Activated naive CD4-positive, alpha-beta T cell treated with anti-CD3 and anti-CD28 coated beads, Interleukin-2, amount 10 ng/mL, durations not matched to agents 7 days and 5 days (primary cell): ENCODE measurements at places on chromosomes 13 and 19.
A peak's percentile ranks its signal among the peaks of the same experiment; 100 is the strongest.

DNA sequence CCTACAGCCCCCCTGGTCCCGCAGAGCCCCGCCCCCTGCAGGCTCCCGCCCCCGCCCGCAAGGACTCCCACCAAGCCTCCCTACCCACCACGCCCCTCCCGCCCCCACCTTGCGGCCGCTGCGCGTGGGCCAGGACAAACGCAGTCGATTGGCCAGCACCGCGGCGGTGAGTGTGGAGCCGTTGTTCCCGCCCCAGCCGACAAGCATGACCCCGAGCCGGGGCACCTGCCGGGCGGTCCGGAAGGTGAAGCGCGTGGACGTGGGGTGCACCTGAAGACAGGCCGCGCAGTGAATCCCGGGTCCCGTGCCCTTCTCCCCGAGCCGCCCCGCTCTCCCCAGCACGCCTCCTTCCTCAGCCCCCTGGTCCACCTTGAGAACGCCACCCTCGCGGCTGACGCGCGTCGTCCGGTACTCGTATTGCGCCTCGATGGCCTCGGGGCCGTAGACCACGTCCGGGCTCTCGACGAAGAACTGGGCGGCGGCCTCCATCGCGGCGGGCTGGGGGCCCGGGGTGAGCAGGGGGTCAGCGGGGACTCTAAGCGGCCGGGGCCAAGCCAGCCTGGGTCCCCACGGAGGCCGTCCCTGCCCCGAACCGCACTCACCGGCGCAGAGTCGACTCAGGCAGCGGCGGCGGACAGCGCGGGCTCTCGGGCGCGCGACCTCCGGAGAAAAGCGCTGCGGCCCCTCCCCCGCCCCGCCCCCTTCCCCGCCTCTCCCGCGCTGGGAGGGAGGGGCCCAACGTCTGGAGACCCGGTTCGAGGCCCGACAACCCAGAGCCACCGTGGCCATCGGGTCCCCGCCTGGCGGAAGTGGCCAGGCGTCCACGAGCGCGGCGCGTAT is at the start of gene ISYNA1:
Gene ISYNA1 (minus strand): TSS at position 643 of the 840 bp plus-strand sequence. CDS start 154 bp downstream, at position 489.
- peak; percentile 73 for DNase-seq

DNA sequence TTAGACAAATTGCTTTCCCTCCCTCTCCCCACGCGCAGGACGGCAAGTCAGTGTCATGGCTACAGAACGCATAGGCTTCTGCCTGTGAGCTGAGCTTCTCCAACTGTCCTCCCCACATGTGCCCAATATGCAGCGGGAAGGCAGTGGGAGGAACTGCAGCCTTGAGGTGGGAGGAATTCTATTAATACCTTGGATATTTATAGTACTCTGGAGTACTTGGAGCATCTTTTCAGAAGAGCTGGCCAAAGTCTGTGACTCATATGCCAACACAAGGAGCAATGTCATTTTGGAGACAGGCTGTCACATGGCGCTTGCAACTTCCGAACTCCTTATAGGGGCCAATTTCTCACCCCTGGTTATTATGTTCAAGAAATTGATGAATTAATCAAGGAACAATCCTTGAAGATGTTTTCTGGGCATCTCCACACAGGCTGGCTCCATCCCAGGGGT is 245.0 kb upstream of the SERP2 start:
- no peak for DNase-seq

DNA sequence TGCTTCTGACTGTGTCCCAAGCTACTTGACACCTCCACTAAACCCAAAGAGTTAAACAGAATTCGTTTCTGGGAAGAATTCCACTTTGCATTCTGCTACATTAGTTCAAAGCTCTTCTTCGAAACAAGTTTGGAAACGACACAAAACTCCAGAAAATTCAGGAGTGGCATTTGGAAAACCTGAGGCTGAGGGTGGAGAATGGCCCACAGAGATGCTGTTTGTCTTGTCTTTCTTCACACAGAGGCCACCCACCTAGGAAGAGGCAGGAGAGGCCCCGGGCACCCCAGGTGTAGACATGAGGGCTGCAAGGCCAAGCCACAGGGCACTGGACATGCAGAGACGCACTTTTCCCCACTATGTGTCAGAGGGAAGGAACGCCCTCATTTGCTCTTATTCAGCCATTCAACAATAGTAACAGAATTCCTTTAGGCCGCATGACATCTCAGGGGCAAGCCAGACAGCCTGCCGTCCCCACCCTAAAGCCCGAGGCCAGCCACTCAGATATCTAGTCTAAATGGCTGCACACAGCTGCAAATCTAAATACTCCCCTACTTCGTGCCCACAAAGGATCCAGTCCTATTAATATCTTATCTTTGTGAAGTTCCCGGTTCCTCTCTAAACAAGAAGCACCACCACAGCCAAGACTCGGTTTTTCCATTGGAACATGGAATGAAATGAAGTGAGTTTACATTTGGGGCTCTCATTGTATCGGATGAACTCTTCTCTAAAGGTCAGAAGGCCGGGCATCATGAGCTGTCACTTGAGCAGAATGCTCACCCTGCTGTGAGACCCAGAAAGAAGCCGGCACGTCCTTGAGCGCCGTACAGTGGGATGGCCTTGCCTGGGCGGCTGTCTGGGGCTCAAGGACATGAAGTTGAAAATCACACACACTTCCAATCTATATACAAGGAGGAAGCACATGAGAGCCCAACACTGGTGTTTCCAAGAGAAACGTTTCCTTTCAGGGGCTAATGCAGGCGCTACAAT is 19.8 kb downstream of the COL4A1 start:
- no peak for DNase-seq

DNA sequence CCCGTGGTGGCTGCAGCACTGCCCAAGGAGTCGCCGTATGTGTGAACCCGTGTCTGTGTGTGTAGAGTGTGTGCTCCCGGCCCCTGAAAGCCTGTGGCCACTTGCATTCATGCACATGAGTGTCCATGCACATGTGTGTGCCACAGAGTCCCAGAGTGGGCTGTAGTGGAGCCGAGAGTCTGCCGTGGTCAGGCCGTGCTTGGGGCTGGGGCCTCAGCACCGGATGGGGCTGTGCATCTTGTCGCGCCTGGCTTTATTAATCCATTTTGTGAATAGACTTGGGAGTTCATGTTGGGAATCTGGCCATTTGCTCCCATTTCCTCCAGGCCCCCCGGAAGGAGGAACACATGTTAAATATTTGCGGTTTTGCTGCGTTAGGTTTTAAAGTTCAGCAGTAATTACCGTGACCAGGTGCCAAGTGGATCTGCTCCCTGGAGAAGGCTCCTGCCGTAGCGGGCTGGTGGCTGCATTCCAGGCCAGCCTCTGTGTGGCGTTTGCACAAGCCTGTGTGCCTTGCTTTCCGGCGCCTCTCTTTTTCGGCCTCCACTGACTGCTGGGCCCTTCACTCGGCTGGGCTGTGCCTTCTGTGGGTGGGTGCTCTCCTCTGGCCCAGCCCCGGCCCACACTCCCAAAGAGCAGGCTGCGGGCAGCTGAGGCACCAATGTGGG is 69.2 kb upstream of the KCTD15 start:
- DNase-seq, result no peak

GRCh38 chr19:55275851-55276719 is 3.8 kb downstream of the HSPBP1 start:
- DNase-seq, result no peak
